Activated naive CD4-positive, alpha-beta T cell treated with anti-CD3 and anti-CD28 coated beads for 36 hours (primary cell): ENCODE measurements at places on chromosomes 13 and 19. TPM values are rescaled to one million over a fixed set of nuclear protein-coding genes. Genes with fewer than 3 reads are reported as not detected.

PRTN3 gene
- total RNA-seq: not detected

ZNF540 gene
- total RNA-seq: 1.9 TPM

PGLYRP2 gene
- total RNA-seq: 0.07 TPM

SLC25A41 gene
- total RNA-seq: not detected

GRCh38 chr13:49539746-49540145 is 44.0 kb downstream of the PHF11 start:
- peaks cover 21% of the 10 kb centered on the region for H3K4me1 ChIP-seq
- no peak for DNase-seq
- no peak overlapping the region for H3K4me3 ChIP-seq
- no peaks in the 10 kb centered on the region for H3K27me3 ChIP-seq
- peaks cover 29% of the 10 kb centered on the region for H3K36me3 ChIP-seq

GRCh38 chr19:49573425-49573824 is 6.9 kb downstream of the NOSIP start:
- DNase-seq: no peak
- H3K4me1 ChIP-seq: peaks cover 45% of the 10 kb centered on the region
- no peak overlapping the region for H3K4me3 ChIP-seq
- H3K36me3 ChIP-seq: peaks cover 5% of the 10 kb centered on the region
- no peaks in the 10 kb centered on the region for H3K27me3 ChIP-seq
- peak overlapping the region; percentile 56 for H3K27ac ChIP-seq

DNA sequence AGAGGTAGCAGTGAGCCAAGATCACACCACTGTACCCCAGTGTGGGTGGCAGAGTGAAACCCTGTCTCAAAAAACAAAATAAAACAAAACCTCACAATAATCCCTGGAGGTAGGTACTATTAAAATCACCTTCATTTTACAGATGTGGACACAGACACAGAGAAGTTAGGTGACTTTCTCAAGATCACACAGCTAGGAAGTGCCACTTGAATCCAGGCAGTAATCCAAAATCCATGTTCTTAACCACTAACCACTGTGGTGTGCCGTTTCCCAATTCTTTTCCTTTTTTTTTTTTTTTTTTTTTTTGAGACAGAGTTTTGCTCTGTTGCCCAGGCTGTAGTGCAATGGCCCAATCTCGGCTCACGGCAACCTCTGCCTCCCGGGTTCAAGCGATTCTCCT is 9.0 kb downstream of the PPP1R14A start:
- DNase-seq: no peak
- no peak overlapping the region for H3K4me3 ChIP-seq
- peaks cover 4% of the 10 kb centered on the region for H3K4me1 ChIP-seq
- no peaks in the 10 kb centered on the region for H3K27me3 ChIP-seq
- no peak overlapping the region for H3K27ac ChIP-seq
- no peaks in the 10 kb centered on the region for H3K36me3 ChIP-seq

DNA sequence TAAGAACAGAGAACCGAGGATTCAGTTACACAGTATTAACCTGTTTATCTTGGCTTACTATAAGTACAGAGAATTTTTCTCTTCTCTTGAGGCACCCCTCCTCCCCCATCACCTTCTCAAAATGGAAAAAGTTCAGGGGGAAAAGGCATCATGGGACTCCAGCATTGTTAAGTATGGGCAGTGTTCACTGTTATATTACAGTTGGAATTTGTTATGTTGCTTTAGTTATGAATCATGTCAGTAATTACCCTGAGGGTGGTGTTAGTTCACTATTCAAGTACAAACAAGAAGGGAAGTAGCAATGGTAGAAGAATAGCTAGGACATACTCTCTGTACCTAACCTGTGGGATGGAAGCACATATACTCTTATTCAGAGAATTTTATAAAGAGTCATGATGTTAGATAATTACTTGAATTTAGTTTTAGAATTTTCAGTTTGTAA is 12.0 kb downstream of the LPAR6 start:
- H3K36me3 ChIP-seq: peaks cover 11% of the 10 kb centered on the region
- DNase-seq: no peak
- H3K27ac ChIP-seq: peak overlapping the region; percentile 9
- no peaks in the 10 kb centered on the region for H3K27me3 ChIP-seq
- H3K4me3 ChIP-seq: no peak overlapping the region

DNA sequence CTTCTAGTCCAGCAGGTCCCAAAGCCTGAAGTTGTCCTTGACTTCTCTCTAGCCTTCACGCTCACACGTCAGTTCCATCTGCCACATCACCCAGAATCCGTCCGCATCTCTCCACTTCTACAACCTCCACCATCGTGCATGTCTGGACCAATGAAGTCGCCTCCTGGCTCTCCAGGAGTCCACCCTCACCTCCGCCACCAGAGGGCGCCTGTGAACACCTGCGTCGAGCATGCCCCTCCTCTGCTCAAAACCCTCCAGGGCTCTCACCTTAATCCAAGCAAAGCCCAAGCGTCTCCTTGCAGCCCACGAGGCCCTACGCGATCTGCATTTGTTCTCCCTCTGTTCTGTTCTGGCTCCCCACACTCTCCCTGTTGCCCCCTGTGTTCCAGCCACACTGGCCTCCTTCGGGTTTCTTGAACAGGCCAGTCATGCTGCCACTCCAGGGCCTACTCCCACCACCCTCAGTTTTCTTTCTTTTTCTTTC is 3.7 kb downstream of the USHBP1 start:
- DNase-seq: peak; percentile 95
- H3K27me3 ChIP-seq: no peaks in the 10 kb centered on the region
- H3K36me3 ChIP-seq: no peaks in the 10 kb centered on the region
- H3K4me3 ChIP-seq: no peak overlapping the region
- peaks cover 10% of the 10 kb centered on the region for H3K4me1 ChIP-seq
- H3K27ac ChIP-seq: no peak overlapping the region

DNA sequence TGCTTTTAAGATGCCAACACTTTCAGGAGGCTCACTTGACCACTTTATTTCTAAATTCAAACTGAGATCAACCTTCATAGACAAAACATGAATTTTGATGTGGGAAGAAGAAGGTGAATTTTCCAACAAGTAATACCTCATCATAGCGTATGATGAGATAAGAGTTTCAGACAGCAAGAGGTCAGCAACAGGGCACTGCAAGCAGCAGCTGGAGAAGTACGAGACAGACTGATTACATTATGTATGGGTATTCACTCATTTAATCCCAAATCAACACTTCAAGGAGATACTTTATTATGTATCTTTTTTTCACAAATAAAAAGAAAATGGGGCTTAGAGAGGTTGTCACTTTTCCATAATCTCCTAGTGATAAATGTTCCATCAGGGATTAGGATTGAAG is 389.8 kb downstream of the TBC1D4 start:
- peaks cover 5% of the 10 kb centered on the region for H3K4me1 ChIP-seq
- peaks cover 1% of the 10 kb centered on the region for H3K27me3 ChIP-seq
- H3K36me3 ChIP-seq: no peaks in the 10 kb centered on the region
- no peak overlapping the region for H3K4me3 ChIP-seq
- DNase-seq: no peak

GRCh38 chr13:84954636-84955035 is 844.6 kb downstream of the SLITRK6 start:
- no peaks in the 10 kb centered on the region for H3K27me3 ChIP-seq
- no peaks in the 10 kb centered on the region for H3K4me1 ChIP-seq
- no peaks in the 10 kb centered on the region for H3K36me3 ChIP-seq

DNA sequence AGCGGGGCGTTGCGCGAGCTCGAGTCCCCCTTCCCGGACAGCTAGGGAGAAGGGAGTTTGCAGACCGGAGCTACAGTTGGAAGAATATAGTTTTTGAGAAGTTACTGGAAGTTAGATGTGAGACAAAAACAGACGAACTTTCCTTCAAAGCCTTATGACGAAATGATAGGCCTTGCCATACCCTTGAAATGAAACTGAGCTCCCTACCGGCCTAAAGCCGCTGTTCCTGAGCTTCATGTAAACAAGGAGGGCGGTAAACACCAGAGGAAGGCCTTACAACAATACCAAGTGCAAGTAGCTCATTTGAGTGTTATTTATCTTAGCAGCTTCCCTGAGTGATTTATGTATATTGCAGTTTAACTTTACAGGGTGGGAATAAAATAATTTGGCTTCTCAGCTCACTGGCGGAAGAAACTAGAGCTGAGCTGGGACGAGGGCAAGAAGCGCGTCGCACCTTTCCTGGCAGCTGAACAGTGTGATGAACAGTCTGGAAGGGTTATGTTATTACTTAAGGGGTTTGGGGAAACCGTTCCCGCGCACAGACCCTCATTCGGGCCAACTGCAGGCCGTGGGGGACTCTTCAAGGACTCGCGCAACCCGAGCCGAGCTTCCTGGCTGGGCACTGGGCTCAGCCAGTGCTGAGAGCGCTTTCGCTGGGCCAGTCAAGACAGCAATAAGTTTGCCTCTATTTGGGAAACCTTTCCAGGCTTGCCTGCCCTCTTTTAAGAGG is 111.2 kb downstream of the KCNRG start:
- peaks cover 2% of the 10 kb centered on the region for H3K36me3 ChIP-seq
- peaks cover 25% of the 10 kb centered on the region for H3K27me3 ChIP-seq
- peaks cover 65% of the 10 kb centered on the region for H3K4me1 ChIP-seq
- H3K4me3 ChIP-seq: peak overlapping the region; percentile 81

- H3K27me3 ChIP-seq: peaks cover 75% of the 10 kb centered on the region
- H3K4me1 ChIP-seq: peaks cover 39% of the 10 kb centered on the region
- peak overlapping the region; percentile 49 for H3K4me3 ChIP-seq
- no peaks in the 10 kb centered on the region for H3K36me3 ChIP-seq
- no peak for DNase-seq
Measured at GRCh38 chr19:18789422-18789869, 1.7 kb downstream of the COMP start.

- H3K4me3 ChIP-seq: peak overlapping the region; percentile 26
- peaks cover 56% of the 10 kb centered on the region for H3K27me3 ChIP-seq
- no peaks in the 10 kb centered on the region for H3K36me3 ChIP-seq
Measured at GRCh38 chr13:52738719-52739467, 727 bp downstream of the CNMD start.

DNA sequence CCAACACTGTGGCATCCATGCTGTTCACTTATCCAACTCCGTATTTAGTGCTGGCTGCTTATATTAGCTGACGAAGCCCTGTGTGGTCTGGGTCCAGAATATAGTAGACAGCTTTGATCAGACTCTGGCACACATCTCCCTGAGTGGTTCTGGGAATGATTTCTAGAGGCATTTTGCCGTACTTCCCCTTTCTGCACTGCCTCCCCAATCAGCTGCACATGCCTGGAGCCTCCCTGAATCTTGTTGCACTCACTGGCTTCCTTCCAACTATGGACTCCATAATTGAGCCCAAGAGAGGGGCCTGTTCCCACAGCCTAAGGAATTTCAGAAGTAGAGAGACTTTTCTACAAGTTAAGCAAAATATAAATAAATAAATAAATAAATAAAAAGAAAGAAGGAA is 30.4 kb upstream of the PCDH8 start:
- H3K4me3 ChIP-seq: no peak overlapping the region
- H3K27ac ChIP-seq: no peak overlapping the region

DNA sequence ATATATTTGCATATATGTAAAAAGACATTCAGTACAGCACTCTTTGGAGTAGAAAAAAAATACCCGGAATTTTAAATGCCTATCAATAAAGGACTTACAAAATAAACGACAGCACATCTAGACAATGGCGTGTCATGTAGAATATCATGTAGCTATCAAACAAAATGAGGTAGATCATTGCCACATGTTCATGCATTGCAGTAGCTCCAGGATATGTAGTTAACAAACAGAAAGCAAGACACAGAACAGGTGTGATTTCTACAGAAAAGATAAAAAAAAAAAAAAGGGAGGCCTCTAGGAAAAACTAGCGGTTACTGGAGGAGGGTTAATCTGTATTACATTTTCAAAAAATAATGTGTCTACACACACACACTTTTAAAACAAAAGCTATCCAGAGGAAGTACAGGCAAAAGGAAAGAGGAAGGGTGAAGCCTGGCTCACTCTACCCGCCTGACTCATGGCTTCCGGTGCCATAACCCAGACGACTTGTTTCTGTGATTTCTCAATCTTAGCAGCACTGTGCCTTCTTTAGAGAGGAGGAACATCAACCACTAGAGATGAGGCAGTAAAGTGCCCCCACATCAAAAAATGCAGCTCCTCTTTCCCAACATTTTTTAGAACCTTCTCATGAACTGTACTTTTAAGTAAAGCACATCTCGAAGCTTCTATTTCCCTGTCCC is 6.9 kb downstream of the KCTD12 start:
- DNase-seq: peak; percentile 86
- H3K27ac ChIP-seq: peak overlapping the region; percentile 85
- no peaks in the 10 kb centered on the region for H3K27me3 ChIP-seq
- H3K4me1 ChIP-seq: peaks cover 39% of the 10 kb centered on the region

GRCh38 chr19:18419699-18420460 is 682 bp downstream of the SSBP4 start:
- H3K4me3 ChIP-seq: peak overlapping the region; percentile 82
- peaks cover 69% of the 10 kb centered on the region for H3K4me1 ChIP-seq

- H3K4me3 ChIP-seq: no peak overlapping the region
- no peak overlapping the region for H3K27ac ChIP-seq
- H3K36me3 ChIP-seq: no peaks in the 10 kb centered on the region
Measured at GRCh38 chr13:50292081-50292480, 276.8 kb downstream of the KCNRG start.

- peak; percentile 7 for DNase-seq
- no peaks in the 10 kb centered on the region for H3K4me1 ChIP-seq
- H3K27me3 ChIP-seq: no peaks in the 10 kb centered on the region
- no peaks in the 10 kb centered on the region for H3K36me3 ChIP-seq
- no peak overlapping the region for H3K27ac ChIP-seq
- H3K4me3 ChIP-seq: no peak overlapping the region
Measured at GRCh38 chr19:14954071-14954655, 12.9 kb downstream of the OR7C2 start.

- H3K4me1 ChIP-seq: no peaks in the 10 kb centered on the region
- no peak overlapping the region for H3K27ac ChIP-seq
- no peaks in the 10 kb centered on the region for H3K27me3 ChIP-seq
- no peak for DNase-seq
- H3K36me3 ChIP-seq: no peaks in the 10 kb centered on the region
Measured at GRCh38 chr13:80704369-80704768, 363.4 kb upstream of the SPRY2 start.

DNA sequence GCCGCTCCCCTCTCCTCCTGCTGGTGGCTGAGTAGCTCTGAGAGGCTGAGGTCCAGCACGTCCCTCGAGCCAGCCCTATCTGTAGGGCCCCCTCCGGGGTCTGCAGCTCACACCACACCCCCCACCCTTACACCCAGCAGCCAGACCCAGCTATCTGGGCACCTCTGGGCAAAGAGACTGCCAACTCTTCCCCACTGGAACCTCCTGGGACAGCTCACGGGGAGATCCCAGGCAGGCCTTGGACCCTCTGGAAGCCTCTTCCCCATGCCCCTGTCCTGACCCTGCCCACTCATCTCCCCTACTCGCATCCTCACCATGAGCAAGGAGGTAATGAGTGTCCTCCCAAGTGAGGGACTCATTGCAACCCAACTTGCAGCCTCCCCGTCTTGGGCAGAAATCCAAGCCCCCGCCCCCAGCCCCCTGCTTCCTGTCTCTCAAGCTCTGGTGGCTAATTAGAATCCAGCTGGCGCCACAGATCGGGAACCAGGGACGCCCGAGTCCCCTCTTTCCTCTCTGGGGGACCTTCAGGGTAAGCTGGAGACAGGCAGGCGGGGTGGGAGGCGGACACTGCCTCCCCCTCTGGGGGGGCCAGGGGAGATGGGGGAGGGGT is 22.1 kb downstream of the ADGRL1 start:
- DNase-seq: no peak
- no peak overlapping the region for H3K27ac ChIP-seq
- no peaks in the 10 kb centered on the region for H3K4me1 ChIP-seq
- H3K27me3 ChIP-seq: no peaks in the 10 kb centered on the region

GRCh38 chr13:73967397-73968165 is 166.6 kb downstream of the KLF12 start:
- peaks cover 2% of the 10 kb centered on the region for H3K36me3 ChIP-seq
- H3K27me3 ChIP-seq: no peaks in the 10 kb centered on the region
- no peak overlapping the region for H3K4me3 ChIP-seq
- no peak for DNase-seq

- H3K4me1 ChIP-seq: peaks cover 37% of the 10 kb centered on the region
- H3K4me3 ChIP-seq: peak overlapping the region; percentile 76
- H3K27me3 ChIP-seq: no peaks in the 10 kb centered on the region
- peak; percentile 47 for DNase-seq
- H3K36me3 ChIP-seq: peaks cover 18% of the 10 kb centered on the region
Measured at GRCh38 chr19:6425732-6426620, 1.4 kb upstream of the KHSRP start.
